ENCODE measurements at places on chromosomes 1 and 21.

GRCh38 chr1:88434836-88435235, 249.2 kb upstream of the PKN2 start:
- no peak for DNase-seq

GRCh38 chr1:95067062-95067461, 5.7 kb downstream of the ALG14 start:
- no peak for DNase-seq

GRCh38 chr1:93716163-93716562, 34.5 kb upstream of the BCAR3 start:
- no peak for DNase-seq

- DNase-seq = no peak
These were observed 45.9 kb upstream of the NRDC start for GRCh38 chr1:51924455-51924854.

- no peak for DNase-seq
These were observed 144.2 kb upstream of the KRTAP19-8 start for GRCh38 chr21:31182231-31183140.

DNA sequence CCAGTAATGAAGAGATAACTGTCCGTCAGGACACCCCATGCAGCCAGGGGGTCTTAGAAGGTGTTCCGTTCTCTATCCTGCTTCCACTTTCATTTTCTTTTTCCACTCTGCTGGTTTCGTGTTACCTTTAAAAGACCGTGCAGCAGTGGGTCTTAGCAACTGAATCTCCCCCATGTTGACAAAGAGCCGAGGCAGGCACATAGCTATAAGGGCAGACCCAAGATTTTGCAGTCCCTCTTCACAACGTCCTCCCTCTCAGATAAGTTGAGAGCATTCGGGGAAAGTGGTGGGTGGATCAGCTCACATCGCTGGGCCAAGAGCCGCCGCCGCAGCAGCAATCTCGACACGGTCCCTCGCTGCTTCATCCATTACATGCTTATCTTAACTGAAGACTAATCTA, 355.5 kb downstream of the LMO4 start:
- no peak for DNase-seq

GRCh38 chr1:154852845-154853244, 17.2 kb downstream of the KCNN3 start:
- DNase-seq = no peak

DNA sequence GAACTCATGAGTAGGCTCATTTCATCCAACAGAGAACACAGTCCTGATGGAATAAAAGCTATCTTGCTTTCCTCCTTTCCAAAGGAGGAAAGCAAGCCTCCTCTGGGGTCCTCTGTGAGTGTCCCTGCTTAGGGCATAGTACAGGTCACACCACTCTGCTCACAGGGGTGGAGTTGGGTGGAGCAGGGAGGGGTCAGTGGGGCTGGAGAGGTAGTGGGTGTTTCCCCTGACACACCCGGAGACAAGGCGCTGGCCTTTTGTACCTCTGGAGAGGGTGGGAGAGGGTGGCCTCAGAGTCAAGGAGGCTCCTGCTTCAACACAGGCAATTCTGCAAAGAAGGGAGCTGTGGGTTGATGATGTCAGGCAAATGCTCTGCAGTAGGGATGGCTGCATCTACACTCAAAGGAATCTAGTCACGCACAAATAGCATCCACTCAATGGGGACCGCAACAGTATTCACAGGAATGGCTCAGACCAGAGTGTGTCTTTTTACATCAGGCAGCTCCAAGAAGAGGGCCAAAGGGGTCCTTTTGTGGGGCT, 58.6 kb upstream of the PLXNA2 start:
- DNase-seq = no peak

GRCh38 chr1:109787211-109787844, 23.6 kb upstream of the EPS8L3 start:
- DNase-seq = no peak

GRCh38 chr1:240613356-240614142, 1.6 kb upstream of the GREM2 start:
- DNase-seq = no peak

DNA sequence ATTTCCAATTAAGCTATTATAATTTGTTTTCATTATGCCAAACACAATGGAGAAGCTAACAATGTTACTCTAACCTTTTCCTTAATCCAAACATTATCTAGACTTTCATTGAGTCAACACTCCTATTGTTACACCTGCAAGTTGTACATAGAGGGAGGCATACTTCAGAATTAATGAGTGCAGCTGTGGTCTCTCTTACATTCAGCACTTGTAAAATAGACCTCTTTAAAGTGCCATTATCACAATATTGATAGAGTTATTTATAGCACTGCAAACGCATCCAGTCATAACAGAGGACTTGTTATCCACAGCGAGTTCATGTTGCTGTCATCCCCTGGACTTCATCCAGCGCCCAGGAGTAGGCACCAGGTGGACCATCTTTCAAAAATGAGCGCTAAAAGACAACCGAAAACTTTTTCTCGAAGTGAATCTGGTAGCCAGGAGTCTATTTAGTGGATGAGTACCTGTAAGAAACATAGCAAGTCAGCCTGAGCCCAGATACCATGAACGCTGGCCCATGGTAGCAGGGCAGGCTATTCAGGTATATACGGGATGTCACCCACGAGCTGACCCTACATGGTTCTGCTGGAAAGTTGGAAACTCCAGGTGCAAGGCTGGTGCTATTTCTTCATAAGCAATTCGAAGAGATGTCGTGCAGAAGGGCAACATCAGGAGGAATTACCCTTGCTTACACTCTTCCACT, 70.6 kb upstream of the NFIA start:
- DNase-seq = no peak

GRCh38 chr1:110007046-110007830, 22.7 kb downstream of the AHCYL1 start:
- DNase-seq = no peak

DNA sequence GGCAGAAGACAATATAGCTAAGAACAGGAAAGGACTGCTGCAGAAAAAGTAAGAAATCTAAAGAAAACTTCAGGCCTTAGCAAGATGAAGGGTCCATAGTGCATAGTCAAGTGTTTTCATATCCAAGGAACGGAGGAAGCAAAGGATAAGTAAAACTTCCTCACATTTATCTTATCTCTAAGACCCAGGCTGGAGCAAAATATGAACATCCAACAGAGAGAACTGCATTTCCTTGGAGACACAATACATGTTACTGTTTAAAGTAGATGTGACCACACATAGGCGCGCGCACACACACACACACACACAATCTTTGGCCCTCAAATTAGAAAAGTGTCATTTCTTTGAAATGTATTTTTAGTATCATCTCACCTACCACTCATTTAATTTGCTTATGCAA, 66.7 kb downstream of the TTLL7 start:
- no peak for DNase-seq

DNA sequence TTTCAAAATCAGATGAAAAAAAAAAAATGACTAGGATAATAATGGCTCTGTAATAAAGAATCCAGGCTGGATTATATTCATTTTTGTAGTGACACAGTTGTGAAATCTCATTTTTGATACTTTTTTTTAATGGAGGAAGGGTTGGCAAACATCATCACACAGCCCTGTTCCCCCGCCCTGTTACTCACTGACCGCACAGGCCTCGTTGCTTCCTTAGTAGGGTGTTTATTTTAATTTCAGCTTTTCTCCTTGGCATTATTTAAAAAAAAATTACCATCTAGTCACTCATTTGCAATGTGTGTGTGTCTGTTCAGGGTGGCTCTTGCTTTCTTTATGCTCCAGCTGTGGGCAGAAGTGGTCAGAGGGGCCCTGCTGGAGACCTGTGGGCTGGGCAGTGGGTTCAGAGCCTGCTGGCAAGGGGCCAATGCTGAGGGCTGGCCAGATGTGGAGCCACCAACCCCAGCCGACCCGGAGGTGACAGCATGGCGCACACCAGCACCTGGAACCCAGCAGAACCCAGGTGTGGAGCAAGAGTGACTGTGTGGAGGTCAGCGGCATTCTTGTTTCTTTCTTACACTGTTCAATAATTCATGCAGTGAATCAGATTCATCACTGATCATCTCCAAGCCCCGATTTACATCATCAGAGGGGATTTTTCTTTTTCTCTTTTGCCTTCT, 44.6 kb downstream of the ZSCAN20 start:
- DNase-seq = no peak

GRCh38 chr1:119440721-119441307, 25.9 kb downstream of the HSD3B2 start:
- DNase-seq = no peak
